CD4-positive, alpha-beta T cell treated with Interleukin-15 for 4 hours (primary cell): ENCODE measurements at places on chromosomes 12 and 14.

DNA sequence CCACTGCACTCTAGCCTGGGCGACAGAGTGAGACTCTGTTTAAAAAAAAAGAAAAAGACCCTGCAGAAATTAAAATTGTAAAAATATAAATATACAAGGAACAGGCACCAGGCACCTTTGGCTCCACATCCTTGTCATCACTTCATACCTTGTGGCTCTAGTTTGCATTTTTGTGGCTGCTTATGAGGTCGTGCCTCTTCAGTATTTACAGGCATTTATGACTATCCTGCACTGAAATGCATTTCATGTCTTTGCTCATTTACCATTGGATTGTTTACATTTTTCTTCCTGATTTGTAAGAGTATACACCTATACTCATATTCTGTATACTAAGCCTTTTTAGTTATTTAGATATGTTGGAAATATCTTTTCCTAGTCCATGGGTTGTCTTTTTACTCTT lies 20.1 kb downstream of the BICD1 start:
- DNase-seq: no peak

DNA sequence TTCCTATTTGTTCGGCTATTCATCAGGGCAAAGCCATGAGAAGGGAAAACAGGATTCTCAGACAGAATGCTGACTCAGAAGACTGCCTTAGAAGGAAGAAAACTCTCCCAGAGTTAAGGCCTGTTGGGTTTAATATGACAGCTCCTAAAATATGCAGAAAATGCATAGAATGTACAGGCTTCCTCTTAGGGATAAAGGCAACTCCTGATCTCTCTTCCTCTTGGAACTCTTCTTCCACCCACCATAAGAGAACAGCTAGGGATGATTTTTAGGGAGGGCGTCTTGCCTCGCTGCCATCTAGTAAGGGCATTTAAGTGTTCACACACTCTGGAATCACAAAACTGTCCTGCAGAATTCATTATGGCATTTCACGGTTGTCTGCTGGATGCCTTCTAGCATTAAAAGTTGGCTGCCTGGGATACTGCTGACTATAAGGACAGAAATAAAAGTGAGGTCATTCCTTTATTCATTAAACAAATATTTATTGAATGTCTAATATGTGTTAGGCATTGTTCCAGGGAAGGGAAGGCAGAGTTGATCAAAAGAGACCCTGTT lies 73.7 kb downstream of the DCAF5 start:
- no peak for DNase-seq

GRCh38 chr14:39140170-39140569 lies 26.0 kb downstream of the GEMIN2 start:
- DNase-seq: no peak

- DNase-seq: no peak
Observed at GRCh38 chr14:37480446-37481290, 114.4 kb downstream of the FOXA1 start.

GRCh38 chr12:108772247-108772646 lies 40.9 kb upstream of the CORO1C start:
- DNase-seq: no peak

GRCh38 chr12:77682488-77682887 lies 148.2 kb upstream of the NAV3 start:
- DNase-seq: no peak

DNA sequence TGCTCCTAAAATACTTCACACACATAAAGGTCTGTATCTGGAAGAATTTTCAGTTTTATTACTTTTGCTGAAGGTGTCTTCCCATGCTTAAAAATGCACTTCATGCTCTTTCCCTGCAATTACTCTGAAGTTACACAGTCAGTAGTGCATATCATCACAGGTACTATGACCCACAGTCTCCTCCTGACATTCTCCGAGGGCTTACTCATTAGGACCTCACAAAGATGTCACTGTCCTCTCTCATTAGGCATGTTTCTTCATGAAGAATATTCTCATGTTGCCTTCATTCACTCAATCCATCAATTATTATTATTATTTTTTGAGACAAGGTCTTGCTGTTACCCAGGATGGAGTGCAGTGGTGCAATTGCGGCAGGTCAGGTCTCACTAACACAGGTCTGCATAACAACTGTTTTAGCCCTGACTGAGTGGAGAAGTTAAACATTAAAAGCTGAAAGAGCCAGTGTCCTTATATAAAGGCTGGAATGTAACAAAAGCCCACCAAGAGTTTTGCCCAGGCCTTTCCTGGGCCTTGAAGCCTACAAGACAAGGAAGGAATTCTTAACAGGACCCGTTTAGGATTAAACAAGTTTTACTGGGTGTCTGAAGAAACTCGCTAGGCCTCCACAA lies 119.5 kb upstream of the WSCD2 start:
- DNase-seq: no peak

DNA sequence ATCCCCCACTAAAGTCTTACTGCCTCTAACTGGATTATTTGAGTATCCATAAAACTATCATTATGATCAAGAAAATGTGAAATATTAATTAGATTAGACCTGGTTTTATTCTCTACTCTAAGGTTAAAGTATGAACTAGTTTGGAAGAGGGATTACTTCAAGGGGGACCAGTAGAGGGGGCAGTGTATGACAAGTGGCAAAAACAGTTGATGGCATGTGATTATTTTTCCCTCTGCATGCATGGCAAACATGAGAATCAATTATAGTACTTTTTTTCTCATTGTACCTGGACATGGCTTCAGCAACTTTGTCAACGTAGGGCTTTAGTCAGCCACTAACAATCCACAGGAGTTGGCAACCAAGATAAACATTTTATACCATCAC lies 145.0 kb upstream of the SLC38A2 start:
- DNase-seq: peak; percentile 1

DNA sequence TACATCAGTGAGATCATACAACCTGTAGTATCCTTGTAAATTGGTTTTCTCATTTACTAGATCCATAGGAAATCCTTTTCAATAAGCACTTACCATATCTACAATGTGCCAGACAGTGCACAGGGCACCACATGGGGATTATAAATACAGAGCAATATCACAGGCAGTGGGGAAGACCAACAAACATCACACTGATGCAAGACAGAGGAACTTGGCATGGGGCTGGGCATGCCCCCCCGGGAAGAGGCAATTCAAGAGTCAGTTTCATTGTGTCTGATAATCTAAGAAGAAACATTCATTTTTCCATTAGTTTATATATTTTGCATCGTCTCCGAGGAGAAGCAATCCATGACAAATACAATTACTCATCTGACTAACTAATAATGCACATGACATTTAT lies 16.2 kb downstream of the NT5DC3 start:
- DNase-seq: no peak

- DNase-seq: no peak
Observed at GRCh38 chr12:103725398-103725797, 115.6 kb downstream of the NT5DC3 start.

- DNase-seq: no peak
Observed at GRCh38 chr14:53456931-53457330, 303.8 kb upstream of the DDHD1 start.

DNA sequence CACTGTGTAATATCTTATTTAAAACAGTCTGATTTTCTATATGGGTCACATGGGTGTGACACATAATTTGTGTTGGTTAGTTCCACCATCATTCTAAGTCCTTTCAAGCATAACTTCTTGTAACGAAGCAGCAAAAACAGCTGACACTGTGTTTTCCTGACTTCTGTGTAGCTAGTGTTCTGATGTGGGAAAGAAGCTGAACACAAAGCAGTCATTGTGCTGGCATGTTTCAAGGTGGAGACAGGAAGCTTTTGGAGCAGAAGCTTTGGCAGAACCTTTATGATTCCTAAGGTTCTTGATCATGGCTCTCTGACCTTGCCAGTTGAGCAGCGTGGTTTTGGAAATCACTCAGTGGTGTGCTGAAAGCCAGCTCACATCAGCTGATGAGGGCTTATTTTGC lies 351.7 kb upstream of the MDGA2 start:
- no peak for DNase-seq

- DNase-seq: no peak
Observed at GRCh38 chr12:93128332-93128707, 199.2 kb upstream of the EEA1 start.

DNA sequence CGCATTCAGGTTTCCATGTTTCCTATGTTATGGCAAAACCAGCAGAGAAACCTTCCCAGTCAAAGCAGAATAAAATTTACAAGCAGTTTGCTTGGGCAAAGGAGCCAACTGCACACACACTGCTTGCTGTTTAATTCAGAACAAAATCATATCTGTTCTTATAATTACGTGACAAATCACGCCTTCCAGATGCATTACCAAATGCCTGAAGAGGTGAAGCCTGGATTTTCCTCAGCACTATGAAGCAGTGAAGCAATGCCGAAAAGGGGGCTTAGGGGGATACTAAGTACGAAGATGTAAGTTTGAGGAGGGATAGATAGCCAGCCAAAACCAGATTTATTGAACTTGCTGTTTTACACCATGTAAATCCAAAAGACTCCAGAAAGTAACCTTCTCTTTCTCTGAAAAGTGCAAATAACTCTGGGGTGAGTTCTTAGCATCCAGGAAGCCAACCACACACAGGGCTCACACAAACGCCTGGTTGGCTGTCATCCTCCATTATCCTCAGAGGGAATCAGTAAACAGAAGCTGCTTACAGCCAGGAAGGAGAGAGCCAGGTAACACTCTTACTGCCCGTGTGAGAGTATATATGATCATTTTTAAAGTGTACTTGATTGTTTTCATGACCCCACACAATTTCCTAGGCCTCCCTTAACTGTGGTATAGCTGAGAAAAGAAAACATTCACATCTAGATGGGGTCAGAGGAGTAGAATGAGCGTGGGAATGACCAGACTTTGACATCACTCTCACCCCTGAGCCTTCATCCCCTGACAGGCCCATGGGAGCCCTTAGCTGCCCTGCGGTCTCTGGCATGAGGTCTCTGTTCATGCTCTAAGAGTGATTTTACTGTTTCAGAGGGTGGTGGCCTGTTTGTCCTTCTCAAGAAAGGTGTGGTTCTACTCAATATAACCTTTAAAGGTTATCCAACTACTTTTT lies 442.5 kb downstream of the EGLN3 start:
- no peak for DNase-seq

GRCh38 chr14:31921721-31922120 lies 155.4 kb upstream of the ARHGAP5 start:
- no peak for DNase-seq

DNA sequence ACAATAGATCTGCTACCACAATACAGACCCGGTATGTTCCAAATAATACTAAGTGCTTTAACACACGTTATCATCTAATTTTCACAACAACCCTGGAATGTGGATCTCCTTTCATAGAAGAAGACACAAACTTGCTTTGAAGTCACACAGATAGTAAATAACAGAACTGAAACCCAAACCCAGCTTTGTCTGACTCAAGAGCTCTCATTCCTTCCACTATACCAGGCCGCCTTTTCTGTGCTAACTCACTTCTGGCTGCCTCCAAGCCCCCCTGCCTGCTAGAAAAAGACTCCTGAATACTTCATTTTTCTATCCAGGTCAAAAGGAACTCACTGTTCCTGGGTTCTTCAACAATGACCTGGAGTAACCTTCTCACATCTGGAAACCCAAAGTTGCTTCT lies 37.8 kb downstream of the PRPF40B start:
- no peak for DNase-seq

DNA sequence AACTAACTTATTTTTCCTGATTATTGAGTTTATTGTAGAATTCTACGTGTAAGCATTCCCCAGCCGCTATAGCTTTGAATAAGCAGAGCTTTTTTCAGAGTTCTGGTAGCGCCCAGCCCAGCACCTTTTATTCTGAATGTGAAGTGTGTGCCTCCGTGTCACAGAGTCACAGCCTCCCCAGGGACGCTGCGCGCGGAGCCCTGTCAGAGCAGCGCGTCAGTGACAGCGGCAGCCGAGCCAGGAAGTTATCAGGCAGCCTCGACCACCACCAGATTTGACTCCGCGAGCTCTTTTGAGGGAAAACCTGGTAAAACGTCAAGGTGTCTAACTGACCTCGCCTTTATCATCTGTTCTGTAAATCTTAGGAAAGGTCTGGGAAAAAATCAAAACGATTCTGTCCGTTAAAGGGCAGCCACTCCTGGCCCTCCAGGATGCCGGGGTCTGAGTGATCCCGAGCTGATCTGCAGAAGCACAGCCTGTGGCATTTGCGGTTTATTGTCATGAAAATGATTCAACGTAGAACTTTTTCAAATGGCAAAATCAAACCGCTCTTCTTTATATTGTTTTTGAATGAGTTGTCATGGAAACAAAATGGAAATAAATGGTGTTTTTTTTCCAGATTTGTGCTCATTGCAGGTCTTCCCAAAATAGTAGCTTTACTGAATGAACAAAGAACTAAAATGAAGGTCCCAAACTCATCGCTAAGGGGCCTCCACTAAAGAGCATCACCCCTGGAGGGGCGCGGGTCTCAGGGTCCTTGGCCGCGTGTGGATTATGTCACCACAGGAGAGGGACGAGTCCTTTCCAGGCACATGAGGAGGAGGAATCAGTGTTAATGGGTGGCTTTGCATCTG lies 43.1 kb upstream of the MMP17 start:
- no peak for DNase-seq

DNA sequence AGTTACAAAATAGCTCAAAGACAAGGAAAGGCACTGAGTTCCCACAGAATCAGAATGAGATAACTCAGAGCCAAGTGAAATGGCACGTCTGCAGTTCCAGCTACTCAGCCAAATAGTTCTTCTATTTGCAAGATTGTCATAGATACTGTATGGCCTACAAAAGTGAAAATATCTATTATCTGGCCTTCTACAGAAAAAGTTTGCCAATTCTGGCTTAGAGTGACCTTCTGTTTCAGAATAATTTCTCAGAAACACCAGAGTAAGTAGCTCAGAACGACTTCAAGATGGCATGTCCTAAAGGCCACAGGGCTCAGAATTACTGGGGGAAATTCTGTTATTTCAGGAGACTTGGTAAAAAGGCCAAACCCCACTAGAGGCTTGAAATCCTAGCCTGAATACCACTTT lies 10.7 kb upstream of the RTRAF start:
- DNase-seq: no peak

- no peak for DNase-seq
Observed at GRCh38 chr12:62116986-62117385, 143.2 kb upstream of the USP15 start.

DNA sequence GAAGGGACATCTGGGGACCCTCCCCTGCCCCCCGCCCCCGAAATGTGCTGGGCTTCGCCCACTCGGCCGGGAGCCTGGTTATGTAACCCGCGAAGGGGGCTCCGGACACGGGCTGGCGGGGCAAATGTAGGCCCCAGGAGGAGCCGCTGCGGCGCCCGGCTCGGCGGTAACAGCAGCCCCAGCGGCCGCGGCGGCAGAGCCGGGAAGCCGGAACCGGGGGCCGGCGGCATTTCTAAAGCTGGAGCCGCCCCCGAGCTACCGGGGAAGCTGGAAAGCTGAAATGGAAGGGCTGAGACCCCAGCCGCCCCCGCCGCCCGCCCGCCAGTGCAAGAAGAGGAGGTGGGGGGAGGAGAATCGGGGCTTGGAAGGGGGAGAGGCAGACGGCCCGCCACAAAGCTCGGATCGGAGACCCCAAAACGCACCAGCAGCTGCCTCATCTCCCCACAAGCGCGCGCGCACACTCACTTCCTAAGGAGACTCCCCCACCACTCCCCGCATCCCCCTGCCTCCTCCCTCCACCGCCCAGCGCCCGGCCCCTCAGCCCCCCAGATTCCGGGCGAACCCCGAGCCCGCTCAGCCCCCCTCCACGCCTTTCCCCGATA lies 1.5 kb downstream of the KDM2B start:
- DNase-seq: no peak

GRCh38 chr12:82835217-82835616 lies 148.5 kb downstream of the TMTC2 start:
- no peak for DNase-seq

- DNase-seq: no peak
Observed at GRCh38 chr12:62021808-62022207, 238.4 kb upstream of the USP15 start.
